Osteoblast (primary cell): ENCODE measurements at places on chromosomes 12 and 14. TPM values are rescaled to one million over a fixed set of nuclear protein-coding genes. Genes with fewer than 3 reads are reported as not detected.

GRCh38 chr12:94386422-94386821 is 73.2 kb downstream of the CEP83 start:
- peak; percentile 58 for DNase-seq

DNA sequence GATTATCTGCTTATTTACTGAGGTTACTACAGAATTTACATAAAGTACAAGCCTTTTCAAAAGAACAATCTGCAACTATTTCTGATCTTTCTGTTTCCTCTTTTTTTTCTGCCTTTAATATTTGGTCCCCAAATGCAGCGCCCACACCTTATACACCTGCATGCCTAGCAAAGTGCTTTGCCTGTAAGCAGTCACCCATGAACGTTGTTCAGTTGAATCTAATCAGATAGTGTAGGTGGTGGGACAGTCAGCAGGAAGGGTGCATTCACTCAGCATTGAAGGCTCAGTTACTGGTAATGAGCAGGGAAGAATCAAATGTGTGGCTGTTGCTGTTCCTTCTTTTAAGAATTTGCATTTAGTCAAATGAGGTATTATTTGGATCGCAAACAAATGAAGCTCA is 108.4 kb downstream of the GPR135 start:
- DNase-seq = no peak

GRCh38 chr12:2222691-2223090 is 169.9 kb downstream of the CACNA1C start:
- no peak for DNase-seq

DNA sequence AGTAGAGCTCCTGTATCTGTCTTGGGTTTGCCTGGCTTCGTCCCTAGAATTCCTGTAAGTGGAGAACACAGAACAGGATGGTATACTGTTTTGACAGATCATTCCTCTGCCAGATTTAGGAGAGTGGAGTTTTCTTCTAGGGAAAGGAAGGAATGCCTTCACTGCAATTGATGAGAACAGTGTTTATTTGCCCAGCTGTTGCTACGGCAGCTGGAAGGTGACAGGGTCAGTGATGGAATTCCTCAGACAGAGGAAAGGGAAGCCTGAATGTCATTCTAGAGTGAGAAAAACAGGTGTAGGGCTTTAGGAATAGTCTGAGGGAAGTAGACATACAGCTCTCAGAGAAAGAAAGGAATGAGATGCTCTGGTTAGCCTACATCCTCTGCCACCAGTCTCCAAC is 11.7 kb downstream of the CSRNP2 start:
- no peak for DNase-seq

DNA sequence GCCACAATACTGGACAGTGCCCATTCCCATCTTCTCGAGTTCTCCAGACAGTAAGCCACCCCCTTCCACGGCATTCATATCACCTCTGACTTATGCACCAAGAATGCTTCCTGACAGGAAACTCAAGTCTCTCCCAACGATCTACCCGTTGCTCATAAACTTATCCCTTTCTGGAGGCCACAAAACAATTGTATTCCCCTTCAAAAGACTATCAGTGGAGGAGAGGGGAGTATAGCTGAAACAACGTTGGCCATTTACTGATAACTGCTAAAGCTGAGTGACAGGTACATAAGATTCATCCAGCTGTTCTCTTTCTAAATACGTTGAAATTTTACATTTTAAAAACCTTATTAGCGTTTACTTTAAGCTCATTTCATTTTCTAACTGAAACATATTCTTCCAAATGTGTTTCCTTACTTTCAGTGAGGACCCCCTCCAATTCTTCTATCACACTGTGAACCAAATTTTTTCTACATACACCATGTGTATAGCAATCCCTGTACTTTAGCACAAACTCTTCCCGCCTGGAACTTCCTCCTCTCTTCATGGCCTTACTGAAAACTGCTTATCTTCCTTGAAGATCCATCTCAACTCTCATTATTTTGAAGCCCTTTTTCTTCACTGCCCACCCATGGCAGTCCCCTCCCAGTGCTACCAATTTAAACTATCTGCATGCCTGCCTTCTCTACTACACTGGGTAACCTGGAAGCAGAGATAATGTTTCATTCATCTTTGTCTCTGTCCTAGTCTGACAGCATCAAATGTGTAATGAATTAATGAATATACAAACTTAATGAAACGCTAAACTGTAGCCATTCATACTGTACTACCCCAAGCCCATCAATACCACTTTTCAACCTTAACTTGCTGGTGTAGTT is 28.8 kb downstream of the ATXN2 start:
- peak; percentile 67 for DNase-seq

- no peak for DNase-seq
Observed at GRCh38 chr12:41174602-41175001, 13.5 kb upstream of the PDZRN4 start.

The PTPN6 gene
- 0.29 and 0.36 TPM in 2 replicates for total RNA-seq

The UNG gene
- 38.0 and 41.8 TPM in 2 replicates for total RNA-seq

The CNOT2 gene
- 144 and 153 TPM in 2 replicates for total RNA-seq

The SIRT4 gene
- 1.1 and 1.2 TPM in 2 replicates for total RNA-seq

The SOX5 gene
- 4.7 and 5.1 TPM in 2 replicates for total RNA-seq
